Uterine smooth muscle cell (primary cell): ENCODE measurements at places on chromosomes 1 and 21. TPM values are rescaled to one million over a fixed set of nuclear protein-coding genes. Genes with fewer than 3 reads are reported as not detected.

CSMD2 gene
- total RNA-seq = 5.8 and 10.1 TPM in 2 replicates

THEMIS2 gene
- 7.3 and 11.6 TPM in 2 replicates for total RNA-seq

AADACL3 gene
- not detected in 2 replicates for total RNA-seq

SEMA4A gene
- 0.66 and 1.2 TPM in 2 replicates for total RNA-seq

C1QA gene
- not detected in 2 replicates for total RNA-seq

FAM163A gene
- not detected in 2 replicates for total RNA-seq

ETS2 gene
- 22.5 and 27.0 TPM in 2 replicates for total RNA-seq

KRTAP13-2 gene
- total RNA-seq = not detected in 2 replicates

PLXNA2 gene
- total RNA-seq = 0.22 and 0.50 TPM in 2 replicates

GRHL3 gene
- total RNA-seq = not detected in 2 replicates

NR0B2 gene
- not detected in 2 replicates for total RNA-seq

MCOLN3 gene
- total RNA-seq = 3.8 and 6.5 TPM in 2 replicates

OR4F16 gene
- 0.11 TPM in 1 of 2 replicates, not detected in the other for total RNA-seq

FAM151A gene
- total RNA-seq = not detected in 2 replicates

KCNA10 gene
- not detected in 2 replicates for total RNA-seq

LCE1D gene
- total RNA-seq = not detected in 2 replicates

SPRR2D gene
- not detected in 2 replicates for total RNA-seq

FCRL1 gene
- total RNA-seq = not detected in 2 replicates

GIPC2 gene
- total RNA-seq = 0.11 and 0.12 TPM in 2 replicates

C1orf56 gene
- total RNA-seq = 1.4 and 1.7 TPM in 2 replicates

MMP23B gene
- total RNA-seq = 1.2 and 4.7 TPM in 2 replicates

AMY1A gene
- not detected in 2 replicates for total RNA-seq

FAM78B gene
- total RNA-seq = 0.77 and 1.1 TPM in 2 replicates

CRNN gene
- total RNA-seq = not detected in 2 replicates

LRRC8B gene
- 0.75 and 1.8 TPM in 2 replicates for total RNA-seq

AIRE gene
- under 0.01 TPM in 1 of 2 replicates, not detected in the other for total RNA-seq

FAM72D gene
- 1.00 and 2.0 TPM in 2 replicates for total RNA-seq

KCNK1 gene
- 28.7 and 32.8 TPM in 2 replicates for total RNA-seq

TSPEAR gene
- total RNA-seq = not detected in 2 replicates

ZNF683 gene
- not detected in 2 replicates for total RNA-seq

TNN gene
- total RNA-seq = under 0.01 TPM in 1 of 2 replicates, not detected in the other

NEGR1 gene
- total RNA-seq = 15.8 and 22.5 TPM in 2 replicates

PRR9 gene
- total RNA-seq = 0.12 and 1.2 TPM in 2 replicates

UBL4B gene
- not detected in 2 replicates for total RNA-seq

CTTNBP2NL gene
- 14.6 and 17.1 TPM in 2 replicates for total RNA-seq

CALML6 gene
- total RNA-seq = 0.22 and 0.25 TPM in 2 replicates

NBPF8 gene
- 18.1 and 21.7 TPM in 2 replicates for total RNA-seq

FCGR3B gene
- total RNA-seq = not detected in 2 replicates

WDR64 gene
- not detected in 2 replicates for total RNA-seq

CFAP141 gene
- total RNA-seq = not detected in 2 replicates

OR2T8 gene
- not detected in 2 replicates for total RNA-seq
